ENCODE measurements at places on chromosomes 16 and 17.

DNA sequence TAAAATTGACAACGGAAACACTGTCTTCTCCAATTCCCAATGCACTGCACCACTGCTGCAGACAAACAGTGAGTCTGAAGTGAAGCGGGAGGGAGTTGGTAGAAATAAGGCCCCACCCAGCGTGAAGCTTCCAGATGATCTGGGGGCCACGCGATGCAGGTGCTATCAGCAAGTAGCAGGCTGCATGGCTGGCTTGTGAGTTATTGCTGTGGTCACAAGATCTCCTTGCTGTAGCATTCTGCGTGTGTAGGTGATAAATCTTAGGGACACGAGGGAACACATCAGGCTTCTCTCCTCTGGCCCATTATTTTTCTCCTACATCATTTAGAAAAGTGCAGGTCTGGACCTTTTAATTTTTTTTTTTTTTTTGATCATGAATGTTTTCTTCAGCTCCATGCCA lies 407.6 kb downstream of the TMEM114 start:
- no peak for DNase-seq

- peak; percentile 48 for DNase-seq
Observed at GRCh38 chr16:12260647-12261262, 284.2 kb downstream of the SNX29 start.

- DNase-seq: no peak
Observed at GRCh38 chr16:88333848-88334777, 48.6 kb upstream of the ZNF469 start.

DNA sequence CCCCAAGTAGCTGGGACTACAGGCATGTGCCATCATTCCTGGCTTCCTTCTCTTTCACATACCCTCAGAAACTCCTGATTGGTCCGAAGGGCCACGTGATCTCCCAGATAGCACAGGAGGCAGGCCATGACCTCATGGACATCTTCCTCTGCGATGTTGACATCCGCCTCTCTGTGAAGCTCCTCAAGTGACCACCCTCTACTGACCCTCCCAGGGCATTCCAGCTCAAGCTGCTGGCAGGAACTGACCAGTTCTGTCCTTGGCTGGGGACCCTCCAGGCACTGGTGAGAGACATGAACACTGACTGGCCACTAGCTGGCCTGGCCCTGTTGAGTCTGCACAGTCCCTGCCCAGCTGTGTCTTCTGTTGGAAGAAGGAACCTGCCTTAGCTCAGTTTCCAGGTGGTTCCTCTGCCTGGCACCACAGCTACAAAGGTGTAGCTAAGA lies 5.6 kb downstream of the ERAL1 start:
- DNase-seq: no peak

GRCh38 chr17:51650772-51651171 lies 390.4 kb downstream of the UTP18 start:
- no peak for DNase-seq

DNA sequence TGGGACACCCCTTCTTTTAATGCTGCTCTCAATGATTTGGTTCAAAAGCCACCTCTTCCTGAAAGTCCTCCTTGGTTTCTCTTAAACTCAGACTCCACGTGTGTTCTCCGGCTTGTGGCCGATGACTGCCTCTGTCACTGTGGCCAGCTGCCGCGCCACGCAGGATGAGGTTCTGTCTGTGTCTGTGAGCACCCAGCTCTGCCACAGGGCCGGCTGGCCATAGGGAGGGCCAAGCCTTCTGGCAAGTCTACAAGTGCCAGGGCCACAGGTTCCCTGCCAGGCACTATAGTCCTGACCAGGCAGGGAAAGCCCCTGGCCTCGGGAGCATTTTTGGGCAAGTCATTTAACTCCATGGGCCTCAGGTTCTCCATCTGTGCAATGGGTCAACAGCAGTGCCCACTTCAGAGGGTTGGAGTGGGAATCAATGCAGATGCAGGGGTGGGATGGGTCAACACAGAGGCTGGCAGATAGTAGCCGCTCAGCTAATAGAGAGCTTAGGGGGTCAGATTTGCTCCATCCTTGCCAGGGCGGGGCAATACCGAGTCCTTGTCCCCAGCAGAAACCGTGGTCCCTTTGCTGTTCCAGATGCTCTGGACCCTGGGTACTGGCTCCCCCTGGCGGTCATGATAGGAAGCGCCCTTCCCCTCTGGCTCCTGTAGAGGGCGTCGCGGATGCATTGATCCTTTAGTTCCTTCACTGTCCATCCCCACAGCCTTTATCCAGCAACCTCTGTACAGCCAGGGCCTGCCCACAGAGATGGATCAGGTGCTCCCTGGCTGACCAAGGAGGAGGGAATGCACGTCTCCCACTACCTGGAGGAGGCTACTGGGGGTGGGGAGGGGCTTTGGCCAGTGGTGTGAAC lies 19.3 kb upstream of the ADGRG3 start:
- DNase-seq: peak; percentile 93

GRCh38 chr16:50445621-50446555 lies 77.1 kb upstream of the BRD7 start:
- no peak for DNase-seq

- no peak for DNase-seq
Observed at GRCh38 chr16:72940886-72941285, 107.0 kb downstream of the ZFHX3 start.

DNA sequence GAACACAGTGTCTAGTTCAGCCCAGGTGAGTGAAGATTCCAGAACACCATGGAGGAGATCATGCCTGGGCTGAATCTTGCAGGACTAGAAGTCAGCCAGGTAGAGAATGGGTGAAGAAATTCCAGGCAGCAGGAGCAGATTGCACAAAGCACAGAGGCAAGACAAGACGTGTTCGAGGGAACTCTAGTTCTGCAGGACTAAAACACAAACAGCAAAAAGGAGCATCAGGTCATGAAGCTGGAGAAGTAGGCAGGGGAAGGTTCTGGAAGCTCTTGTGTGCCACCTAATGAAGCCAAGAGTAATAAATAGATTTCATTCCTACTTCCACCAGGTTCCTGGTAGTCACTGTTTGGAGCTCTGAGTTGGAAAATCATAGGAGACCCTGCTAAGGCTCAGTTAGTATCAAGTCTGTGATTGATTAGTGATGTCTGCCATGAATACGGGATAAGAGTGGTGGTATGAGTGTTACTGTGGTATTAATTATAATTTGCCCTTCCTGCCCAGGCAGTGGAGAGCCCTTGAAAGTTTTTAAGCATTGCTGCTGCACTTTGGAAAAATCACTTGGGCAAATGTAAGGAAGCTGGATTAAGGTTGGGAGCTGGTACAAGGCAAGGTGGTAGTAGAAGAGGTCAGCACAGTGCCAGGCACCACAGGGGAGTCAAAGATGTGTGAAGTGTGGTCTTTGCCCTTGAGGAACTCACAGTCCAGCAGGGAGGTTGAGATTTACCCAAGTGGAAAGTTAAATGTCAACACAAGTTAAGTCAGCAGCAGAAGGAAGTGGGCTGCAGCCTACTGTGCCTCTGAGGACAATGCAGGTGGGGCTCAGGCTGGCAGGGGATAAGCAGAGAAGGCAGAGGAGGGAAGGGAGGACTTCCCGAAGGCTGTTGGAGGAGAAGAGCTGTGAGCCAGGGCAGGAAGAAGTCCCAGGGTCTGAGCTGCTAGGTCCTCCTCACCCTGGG lies 13.5 kb upstream of the FOXN1 start:
- DNase-seq: no peak

DNA sequence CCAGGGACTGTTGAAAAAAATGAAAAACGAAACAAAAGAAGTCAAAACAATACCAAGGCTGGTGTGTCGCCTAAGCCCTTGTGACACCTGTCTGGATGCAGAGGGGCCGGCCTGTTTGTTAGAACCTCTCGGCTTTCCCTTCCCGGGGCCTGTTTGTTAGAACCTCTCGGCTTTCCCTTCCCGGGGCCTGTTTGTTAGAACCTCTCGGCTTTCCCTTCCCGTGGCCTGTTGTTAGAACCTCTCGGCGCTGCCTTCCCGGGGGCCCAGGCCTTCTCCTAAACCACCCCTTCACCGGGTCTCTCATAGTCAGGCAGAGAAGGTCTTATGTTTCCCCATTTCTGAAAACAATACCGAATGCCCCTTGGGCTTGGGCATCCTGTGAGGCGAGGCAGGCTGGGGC lies 180.0 kb downstream of the BANP start:
- DNase-seq: no peak
